Kidney (tissue), 22 donors: ENCODE measurements at places on chromosomes 12 and 14. TPM values are rescaled to one million over a fixed set of nuclear protein-coding genes. Genes with fewer than 3 reads are reported as not detected.

The NFE2 gene
- total RNA-seq: 1.6 TPM

The AJUBA gene
- total RNA-seq: 28.5 TPM

The ANO4 gene
- 2.9 TPM for total RNA-seq

The NFKBIA gene
- 171 TPM for total RNA-seq

The OTX2 gene
- not detected for total RNA-seq

The PDZRN4 gene
- 2.1 TPM for total RNA-seq

The CLMN gene
- total RNA-seq: 151 TPM

The KLRC3 gene
- total RNA-seq: 0.72 TPM

The AP4S1 gene
- 12.0 TPM for total RNA-seq

DNA sequence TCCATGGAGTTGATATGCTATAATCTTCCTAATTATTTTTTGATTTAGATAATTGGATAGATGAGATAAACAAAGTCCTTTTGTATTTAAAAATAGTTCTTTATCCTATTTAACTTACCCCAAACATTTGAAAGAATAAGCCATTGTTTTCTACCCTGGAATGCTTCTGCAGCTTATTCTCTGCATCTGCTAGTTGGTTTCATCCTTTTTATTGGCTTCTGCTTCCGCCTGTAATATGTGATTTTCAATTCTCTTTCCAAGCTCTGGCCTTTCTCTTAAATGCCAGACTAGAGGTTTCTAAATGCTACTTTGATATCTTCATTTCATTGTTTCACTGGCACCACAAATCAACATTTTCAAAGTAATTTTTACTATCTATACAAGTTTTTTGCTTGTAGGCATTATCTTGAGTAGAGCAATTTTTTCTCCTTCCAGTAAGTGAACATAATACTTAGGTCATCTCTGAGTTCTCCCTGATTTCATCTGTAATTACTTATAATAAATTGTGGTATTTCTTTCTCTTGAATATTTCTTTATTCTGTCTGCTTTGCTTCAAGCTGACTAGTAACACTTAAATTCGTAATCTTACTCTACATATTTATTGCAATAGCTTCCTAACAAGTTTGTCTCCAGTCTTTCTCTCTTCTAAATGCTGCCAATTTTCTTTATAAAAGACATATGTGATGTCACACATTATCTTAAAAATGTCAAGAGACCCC, 958.4 kb downstream of the SLC6A15 start:
- no peak for DNase-seq
- H3K27ac ChIP-seq: no peak overlapping the region
- no peak overlapping the region for H3K4me3 ChIP-seq
- H3K27me3 ChIP-seq: no peaks in the 10 kb centered on the region
- H3K36me3 ChIP-seq: no peaks in the 10 kb centered on the region

- H3K36me3 ChIP-seq: no peaks in the 10 kb centered on the region
- H3K4me1 ChIP-seq: no peaks in the 10 kb centered on the region
- no peak for DNase-seq
- no peak overlapping the region for H3K27ac ChIP-seq
- H3K4me3 ChIP-seq: no peak overlapping the region
Measured at GRCh38 chr12:83805156-83805772, 1107.3 kb downstream of the SLC6A15 start.

GRCh38 chr12:47280543-47281300, 201.0 kb upstream of the AMIGO2 start:
- no peaks in the 10 kb centered on the region for H3K4me1 ChIP-seq
- no peak overlapping the region for H3K27ac ChIP-seq
- H3K4me3 ChIP-seq: no peak overlapping the region

- no peak for DNase-seq
- H3K27ac ChIP-seq: no peak overlapping the region
- H3K4me3 ChIP-seq: no peak overlapping the region
- no peaks in the 10 kb centered on the region for H3K27me3 ChIP-seq
- H3K4me1 ChIP-seq: peaks cover 3% of the 10 kb centered on the region
Measured at GRCh38 chr12:46459111-46459510, 86.5 kb upstream of the SLC38A2 start.

DNA sequence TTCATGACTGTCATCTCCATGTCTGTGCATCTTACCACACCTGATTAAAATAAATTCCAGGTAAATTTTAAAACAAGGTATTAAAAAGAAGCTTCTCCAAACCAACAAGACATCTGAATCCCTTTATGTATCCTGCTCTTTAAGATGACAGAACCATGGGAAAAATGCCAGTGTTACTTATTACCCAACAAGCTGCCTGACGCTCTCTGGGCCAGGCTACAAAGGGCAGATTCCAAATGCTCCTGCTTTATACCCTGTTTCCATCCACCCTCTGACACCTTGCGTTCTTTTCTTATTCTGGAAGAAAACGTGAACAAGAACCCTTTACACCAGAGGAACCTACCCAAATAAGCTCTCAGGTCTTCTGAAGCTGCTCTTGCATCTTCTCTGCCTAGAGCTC, 70.7 kb downstream of the SLC8A3 start:
- H3K36me3 ChIP-seq: no peaks in the 10 kb centered on the region
- no peak overlapping the region for H3K4me3 ChIP-seq

- no peak overlapping the region for H3K4me3 ChIP-seq
- H3K27me3 ChIP-seq: no peaks in the 10 kb centered on the region
- no peaks in the 10 kb centered on the region for H3K4me1 ChIP-seq
Measured at GRCh38 chr12:89085421-89085820, 266.9 kb downstream of the DUSP6 start.

- H3K27ac ChIP-seq: no peak overlapping the region
- no peak for DNase-seq
- H3K4me1 ChIP-seq: no peaks in the 10 kb centered on the region
- H3K27me3 ChIP-seq: no peaks in the 10 kb centered on the region
- no peak overlapping the region for H3K4me3 ChIP-seq
Measured at GRCh38 chr12:46150735-46151134, 118.1 kb downstream of the SLC38A1 start.

- DNase-seq: no peak
- H3K4me1 ChIP-seq: no peaks in the 10 kb centered on the region
- H3K27ac ChIP-seq: no peak overlapping the region
- H3K4me3 ChIP-seq: no peak overlapping the region
- no peaks in the 10 kb centered on the region for H3K36me3 ChIP-seq
Measured at GRCh38 chr14:42421377-42422078, 814.9 kb downstream of the LRFN5 start.

- H3K4me1 ChIP-seq: no peaks in the 10 kb centered on the region
- H3K36me3 ChIP-seq: no peaks in the 10 kb centered on the region
- H3K4me3 ChIP-seq: no peak overlapping the region
- no peak for DNase-seq
Measured at GRCh38 chr12:78684419-78684818, 180.2 kb upstream of the SYT1 start.

GRCh38 chr12:126385785-126386184, 1320.5 kb downstream of the AACS start:
- no peaks in the 10 kb centered on the region for H3K36me3 ChIP-seq
- no peak overlapping the region for H3K27ac ChIP-seq
- H3K4me3 ChIP-seq: no peak overlapping the region
- no peaks in the 10 kb centered on the region for H3K27me3 ChIP-seq

- peak overlapping the region; percentile 76 for H3K27ac ChIP-seq
- no peak overlapping the region for H3K4me3 ChIP-seq
- peak; percentile 74 for DNase-seq
- H3K27me3 ChIP-seq: no peaks in the 10 kb centered on the region
- H3K36me3 ChIP-seq: no peaks in the 10 kb centered on the region
Measured at GRCh38 chr12:120668868-120669840, 17.8 kb upstream of the MLEC start.

- no peaks in the 10 kb centered on the region for H3K36me3 ChIP-seq
- peaks cover 4% of the 10 kb centered on the region for H3K4me1 ChIP-seq
- no peak overlapping the region for H3K27ac ChIP-seq
Measured at GRCh38 chr14:36066636-36067035, 109.9 kb downstream of the PTCSC3 start.

DNA sequence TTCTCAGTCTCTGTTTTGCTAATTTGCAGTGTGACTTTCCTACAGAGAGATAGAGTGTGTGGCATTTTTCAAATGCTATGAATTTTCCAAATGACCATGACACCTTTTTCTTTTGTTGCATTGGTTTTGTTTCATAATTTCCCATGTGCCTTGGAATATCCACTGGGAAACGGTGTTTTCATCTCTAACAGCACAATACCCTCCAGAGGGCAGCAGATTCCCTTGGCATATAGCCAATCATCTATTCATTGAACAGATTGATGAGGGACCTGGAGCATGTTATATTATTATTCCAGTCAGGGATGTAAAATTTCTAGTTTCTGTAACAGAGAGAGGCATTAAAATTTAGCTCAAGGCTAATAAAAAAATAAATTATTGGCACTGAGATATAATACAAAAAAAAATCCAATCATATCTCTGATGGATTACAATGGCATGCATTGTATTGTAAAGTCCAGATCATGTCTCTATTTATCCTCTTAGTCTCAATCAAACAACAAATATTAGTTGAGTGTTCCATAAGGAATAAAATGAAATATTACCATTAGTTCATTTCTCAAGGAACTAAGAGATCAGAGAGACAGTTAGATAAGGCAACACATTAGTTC, 29.6 kb upstream of the NTN4 start:
- H3K27me3 ChIP-seq: no peaks in the 10 kb centered on the region
- H3K27ac ChIP-seq: no peak overlapping the region

GRCh38 chr12:6080149-6081045, 44.1 kb downstream of the VWF start:
- no peak for DNase-seq
- H3K36me3 ChIP-seq: no peaks in the 10 kb centered on the region
- H3K27ac ChIP-seq: no peak overlapping the region
- no peak overlapping the region for H3K4me3 ChIP-seq
- H3K4me1 ChIP-seq: peaks cover 17% of the 10 kb centered on the region

- no peaks in the 10 kb centered on the region for H3K4me1 ChIP-seq
- no peaks in the 10 kb centered on the region for H3K27me3 ChIP-seq
- no peaks in the 10 kb centered on the region for H3K36me3 ChIP-seq
- H3K27ac ChIP-seq: no peak overlapping the region
- H3K4me3 ChIP-seq: no peak overlapping the region
Measured at GRCh38 chr12:97940629-97941028, 478.0 kb downstream of the RMST start.

GRCh38 chr12:41325336-41325735, 137.2 kb downstream of the PDZRN4 start:
- no peaks in the 10 kb centered on the region for H3K4me1 ChIP-seq
- no peak overlapping the region for H3K4me3 ChIP-seq
- no peak overlapping the region for H3K27ac ChIP-seq
- H3K27me3 ChIP-seq: no peaks in the 10 kb centered on the region
- no peak for DNase-seq

DNA sequence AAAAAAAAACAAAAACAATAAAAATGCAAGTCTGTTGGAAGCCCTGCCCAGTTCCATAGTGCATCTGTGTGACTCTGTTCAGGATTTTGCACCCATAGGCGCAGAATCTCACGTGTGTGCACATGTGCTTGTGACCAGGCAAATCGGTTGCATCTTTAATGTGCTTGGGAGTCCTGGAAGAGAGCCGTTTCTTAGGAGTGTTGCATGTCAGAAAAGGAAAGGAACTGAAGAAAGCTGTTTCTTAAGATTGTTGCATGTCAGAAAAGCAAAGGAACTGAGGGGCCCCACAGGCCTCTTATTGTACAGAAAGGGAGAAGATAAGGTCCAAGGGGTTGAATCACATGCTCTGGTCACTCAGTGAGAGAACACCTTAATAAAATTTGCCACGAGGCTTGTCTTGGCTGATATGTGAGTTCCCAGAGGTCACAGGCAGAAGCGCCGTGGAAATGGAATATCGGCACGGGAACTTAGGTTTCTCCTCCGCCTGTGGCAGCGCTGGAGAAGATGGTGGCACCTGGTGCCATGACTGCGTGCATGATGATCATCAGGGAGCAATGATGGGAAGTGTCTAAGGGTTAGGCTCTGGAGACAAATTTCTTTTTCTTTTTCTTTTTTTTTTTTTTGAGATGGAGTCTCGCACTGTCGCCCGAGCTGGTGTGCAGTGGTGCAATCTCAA, 90.0 kb downstream of the LRRC74A start:
- H3K4me1 ChIP-seq: peaks cover 51% of the 10 kb centered on the region
- H3K4me3 ChIP-seq: no peak overlapping the region
- no peaks in the 10 kb centered on the region for H3K27me3 ChIP-seq
- H3K27ac ChIP-seq: peak overlapping the region; percentile 50
- DNase-seq: no peak
- H3K36me3 ChIP-seq: no peaks in the 10 kb centered on the region

DNA sequence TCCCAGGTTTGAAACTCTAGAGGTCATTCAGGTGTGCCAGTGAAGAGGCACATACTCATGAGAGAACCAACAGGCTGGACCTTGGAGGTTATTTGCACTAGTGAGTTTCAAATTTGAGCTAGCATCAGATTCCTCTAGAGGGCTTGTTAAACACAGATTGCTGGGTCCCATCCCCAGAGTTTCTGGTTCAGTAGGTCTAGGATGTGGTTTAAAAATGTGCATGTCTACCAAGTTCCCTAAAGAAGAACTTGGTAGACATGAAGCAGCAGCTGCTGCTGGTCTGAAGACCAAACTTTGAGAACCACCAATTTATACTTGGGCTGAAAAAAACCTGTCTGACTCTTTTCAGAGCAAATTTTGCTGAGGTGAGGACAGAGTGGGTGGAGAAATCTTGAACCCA, 61.7 kb downstream of the SUSD6 start:
- H3K27me3 ChIP-seq: no peaks in the 10 kb centered on the region
- H3K27ac ChIP-seq: peak overlapping the region; percentile 72
- H3K36me3 ChIP-seq: no peaks in the 10 kb centered on the region
- peak overlapping the region; percentile 50 for H3K4me3 ChIP-seq

DNA sequence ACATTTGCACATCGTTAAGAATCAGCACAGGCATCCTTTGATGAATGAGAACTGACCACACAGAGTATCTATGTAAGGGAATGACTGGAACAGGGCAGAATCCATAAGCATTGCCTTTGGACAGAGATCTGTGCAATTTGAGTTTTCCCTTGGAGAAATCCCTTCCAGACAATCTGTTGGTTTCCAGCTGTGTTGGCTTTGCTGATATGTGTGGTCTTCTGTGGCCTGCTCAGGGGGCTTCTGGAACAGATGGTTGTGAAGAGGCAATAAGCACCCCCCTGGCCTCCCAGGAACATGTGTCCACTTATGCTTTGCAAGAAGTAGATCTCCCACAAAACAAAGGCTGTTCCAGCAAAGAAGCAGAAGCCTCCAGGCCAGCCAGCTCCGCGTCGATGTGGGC, 111.4 kb upstream of the TMEM132C start:
- no peaks in the 10 kb centered on the region for H3K36me3 ChIP-seq
- H3K4me3 ChIP-seq: no peak overlapping the region
- no peaks in the 10 kb centered on the region for H3K4me1 ChIP-seq
- H3K27ac ChIP-seq: no peak overlapping the region
- DNase-seq: no peak

DNA sequence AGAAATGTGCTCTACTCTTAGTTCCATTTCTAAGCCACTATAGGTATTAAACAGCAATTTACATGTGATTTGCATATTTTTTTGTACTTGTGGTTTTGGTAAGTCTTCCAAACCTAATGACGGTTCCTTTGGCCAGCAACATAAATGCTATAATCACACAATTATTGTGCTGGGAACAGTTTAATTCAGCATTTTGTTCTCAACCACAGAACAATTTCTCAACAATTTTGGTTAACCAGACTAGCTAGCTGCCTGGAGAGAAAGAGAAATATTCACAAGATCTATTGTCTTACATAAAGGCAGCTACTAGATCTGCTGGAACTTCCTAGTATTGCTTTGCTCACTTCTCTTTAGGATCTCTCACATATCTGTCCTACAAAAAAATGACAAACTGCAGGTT, 265.3 kb downstream of the SOX5 start:
- no peak overlapping the region for H3K27ac ChIP-seq
- H3K36me3 ChIP-seq: no peaks in the 10 kb centered on the region
- DNase-seq: no peak

- no peak overlapping the region for H3K27ac ChIP-seq
- H3K27me3 ChIP-seq: no peaks in the 10 kb centered on the region
- no peak for DNase-seq
- no peaks in the 10 kb centered on the region for H3K4me1 ChIP-seq
- H3K4me3 ChIP-seq: no peak overlapping the region
Measured at GRCh38 chr14:29353513-29353912, 574.1 kb downstream of the PRKD1 start.
